Activated naive CD4-positive, alpha-beta T cell treated with anti-CD3 and anti-CD28 coated beads for 36 hours (primary cell): ENCODE measurements at places on chromosomes 16 and 17.

DNA sequence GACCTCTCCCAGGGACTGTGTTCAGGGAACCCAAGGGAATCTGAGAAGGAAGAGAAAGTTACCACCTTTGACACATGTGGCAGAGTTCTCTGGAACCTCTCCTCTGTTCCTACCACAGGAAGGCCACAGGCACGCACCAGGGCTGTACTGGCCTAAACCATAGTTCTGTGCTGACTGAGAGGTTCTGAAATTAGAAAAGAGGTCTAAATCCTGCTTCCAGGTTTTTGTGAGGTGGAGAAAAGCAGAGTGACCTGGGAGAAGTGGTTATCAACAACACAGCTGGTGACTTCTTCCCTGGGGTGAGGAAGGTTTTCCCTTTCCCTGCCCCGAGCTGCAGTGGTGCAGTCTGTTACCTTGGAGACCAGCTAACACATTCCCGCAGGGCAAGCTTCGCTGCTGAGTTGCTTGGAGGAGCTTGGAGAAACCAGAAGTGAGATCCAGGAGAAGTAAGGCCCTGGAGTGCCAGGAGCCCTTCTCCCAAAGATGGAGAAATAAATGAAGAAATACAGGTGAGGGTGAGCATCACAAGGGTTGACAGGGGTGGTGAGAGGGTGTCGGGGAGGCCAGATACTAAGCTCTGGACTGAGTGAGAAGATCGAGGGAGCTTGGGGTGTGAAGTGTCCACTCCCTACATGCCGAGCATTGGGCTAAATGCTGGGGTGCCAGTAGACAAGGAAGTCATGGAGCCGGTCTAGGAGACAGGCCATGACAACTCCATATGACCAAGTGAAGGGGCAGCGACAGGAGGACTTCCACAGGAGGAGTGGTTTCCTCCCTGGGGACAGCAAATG, at the start of gene VWA3A:
Gene VWA3A, plus strand, starts transcription at position 399 of the 791 bp plus-strand sequence. Its CDS starts 97 bp downstream, at position 496.
- no peaks in the 10 kb centered on the region for H3K4me1 ChIP-seq
- no peak within 1 kb of the TSS for H3K4me3 ChIP-seq
- H3K27ac ChIP-seq = no peak within 1 kb of the TSS
- peaks cover 2% of the 10 kb centered on the region for H3K27me3 ChIP-seq

GRCh38 chr16:85754413-85754812, 3.5 kb upstream of the C16orf74 start:
- peaks cover 20% of the 10 kb centered on the region for H3K4me1 ChIP-seq
- H3K4me3 ChIP-seq = no peak overlapping the region
- H3K27me3 ChIP-seq = peaks cover 30% of the 10 kb centered on the region
- H3K36me3 ChIP-seq = no peaks in the 10 kb centered on the region
- no peak overlapping the region for H3K27ac ChIP-seq
- no peak for DNase-seq

DNA sequence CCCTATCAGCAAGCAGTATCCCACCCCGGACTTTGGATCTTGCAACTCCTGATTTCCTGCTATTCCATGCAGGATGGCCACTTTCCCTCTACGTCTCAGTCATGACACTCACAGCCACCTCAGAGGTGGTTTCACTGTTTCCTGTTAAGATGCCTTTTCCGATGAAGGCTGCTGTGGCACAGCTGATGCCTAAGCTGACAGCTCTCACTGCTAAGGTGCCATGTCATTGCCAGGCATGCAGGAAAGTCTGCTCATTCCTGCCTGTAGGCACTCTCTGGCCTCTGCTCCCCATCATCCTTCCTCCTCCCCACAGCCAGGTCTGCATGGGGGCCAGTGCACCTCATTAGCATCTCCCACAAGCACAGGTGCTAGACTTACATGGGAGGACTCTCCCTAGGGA, 173.0 kb downstream of the CBLN1 start:
- no peak for DNase-seq
- H3K27me3 ChIP-seq = no peaks in the 10 kb centered on the region
- H3K4me1 ChIP-seq = no peaks in the 10 kb centered on the region
- no peak overlapping the region for H3K4me3 ChIP-seq
- H3K36me3 ChIP-seq = no peaks in the 10 kb centered on the region

DNA sequence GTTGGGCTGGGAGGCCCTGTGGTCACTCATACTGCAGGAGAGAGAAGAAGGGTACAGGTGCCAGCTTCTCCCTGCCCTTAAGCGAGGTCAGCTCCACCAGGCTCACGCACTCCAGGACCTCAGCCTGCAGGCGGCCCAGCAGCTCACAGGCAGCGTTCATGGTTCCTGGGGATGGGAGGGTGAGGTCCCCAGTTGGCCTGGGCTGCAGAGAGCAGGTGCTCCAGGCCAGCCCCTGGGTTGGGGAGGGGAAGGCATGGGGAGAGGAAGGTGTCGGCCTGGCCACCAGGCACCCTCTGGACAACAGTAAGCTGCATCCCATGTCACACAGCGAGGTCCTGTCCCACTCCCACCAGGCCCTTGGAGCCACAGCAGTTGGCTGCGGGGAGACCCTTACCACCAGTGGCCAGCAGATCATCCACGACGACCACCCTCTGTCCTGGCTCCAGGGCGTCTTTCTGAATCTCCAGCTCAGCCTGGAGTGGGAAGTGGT, 2.0 kb downstream of the APRT start:
- H3K4me3 ChIP-seq = peak overlapping the region; percentile 97
- peaks cover 44% of the 10 kb centered on the region for H3K36me3 ChIP-seq
- DNase-seq = no peak

DNA sequence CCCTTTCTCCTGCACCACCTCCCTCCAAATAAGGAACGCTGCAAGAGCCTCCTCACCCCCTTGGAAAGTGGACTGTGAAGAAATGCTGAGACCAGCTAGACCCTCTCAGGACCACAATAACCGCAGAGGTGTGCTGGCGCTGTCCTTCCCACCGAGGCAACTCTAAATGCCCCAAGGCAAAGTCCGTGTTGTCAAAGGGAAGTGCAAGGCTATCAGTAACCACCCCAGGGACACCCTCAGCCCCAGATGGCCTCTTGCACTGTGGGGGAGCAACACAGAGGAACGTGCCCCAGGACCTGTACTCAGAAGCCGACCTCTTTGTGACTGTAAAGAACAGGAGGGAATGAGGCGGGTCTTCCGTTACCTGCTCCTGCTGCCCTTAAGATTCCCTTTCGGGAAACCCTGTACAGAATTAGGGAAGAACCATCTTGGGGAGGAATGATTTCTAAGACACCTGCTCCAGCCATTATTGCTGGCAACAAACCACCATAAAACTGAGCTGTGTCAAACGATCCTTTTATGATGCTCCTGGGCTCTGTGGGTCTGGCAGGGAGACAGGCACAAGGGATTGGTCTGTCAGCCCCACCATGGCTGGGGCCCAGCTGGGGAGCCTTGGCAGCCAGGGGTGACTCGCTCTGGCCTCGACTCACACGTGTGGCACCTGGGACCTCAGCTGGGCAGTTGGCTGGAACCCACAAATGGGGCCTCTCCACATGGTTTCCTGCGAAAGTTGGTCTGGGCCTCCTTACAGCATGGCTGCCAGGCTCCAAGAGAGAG, 14.6 kb upstream of the MED9 start:
- H3K36me3 ChIP-seq = no peaks in the 10 kb centered on the region
- no peak overlapping the region for H3K4me3 ChIP-seq
- no peaks in the 10 kb centered on the region for H3K4me1 ChIP-seq
- no peak for DNase-seq
- no peak overlapping the region for H3K27ac ChIP-seq
- no peaks in the 10 kb centered on the region for H3K27me3 ChIP-seq

DNA sequence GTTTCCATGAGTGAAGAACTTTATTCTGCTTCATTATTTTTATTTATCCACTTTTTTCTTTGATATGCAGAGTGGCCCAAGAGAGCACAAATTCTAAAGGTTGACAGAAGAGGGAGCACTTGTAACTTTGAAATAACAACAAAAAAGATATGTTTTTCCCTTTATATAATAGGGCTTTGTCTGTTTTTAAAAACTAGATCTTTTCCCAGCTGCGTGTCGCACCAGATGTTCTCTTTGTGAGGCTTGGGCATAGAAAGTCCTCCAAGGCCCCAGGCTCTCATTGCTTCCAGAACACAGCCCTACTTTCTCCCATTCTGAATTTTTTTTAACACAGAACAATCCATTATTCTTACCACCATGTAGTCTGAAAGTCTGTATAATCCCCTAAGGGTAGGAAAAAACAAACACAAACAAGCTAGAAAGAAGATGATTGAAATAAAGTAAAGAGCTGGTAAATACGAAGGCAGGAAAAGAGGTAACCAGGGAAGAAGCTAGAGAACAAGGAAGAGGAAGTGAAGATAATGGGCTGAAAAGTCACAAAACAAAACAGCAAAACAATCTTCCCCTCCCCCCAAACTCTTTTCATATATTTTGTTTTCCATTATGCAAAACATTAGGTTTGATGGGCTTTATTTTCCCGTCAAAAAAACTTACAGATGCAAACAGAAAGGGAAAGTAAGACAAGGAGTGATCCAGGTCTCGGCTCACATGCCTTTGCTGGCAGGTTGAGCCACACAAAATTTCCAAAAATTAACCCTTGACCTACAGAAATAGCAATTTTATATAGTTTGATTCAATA, 160.4 kb downstream of the ABCA8 start:
- no peak for DNase-seq
- no peak overlapping the region for H3K4me3 ChIP-seq
- peaks cover 7% of the 10 kb centered on the region for H3K4me1 ChIP-seq

DNA sequence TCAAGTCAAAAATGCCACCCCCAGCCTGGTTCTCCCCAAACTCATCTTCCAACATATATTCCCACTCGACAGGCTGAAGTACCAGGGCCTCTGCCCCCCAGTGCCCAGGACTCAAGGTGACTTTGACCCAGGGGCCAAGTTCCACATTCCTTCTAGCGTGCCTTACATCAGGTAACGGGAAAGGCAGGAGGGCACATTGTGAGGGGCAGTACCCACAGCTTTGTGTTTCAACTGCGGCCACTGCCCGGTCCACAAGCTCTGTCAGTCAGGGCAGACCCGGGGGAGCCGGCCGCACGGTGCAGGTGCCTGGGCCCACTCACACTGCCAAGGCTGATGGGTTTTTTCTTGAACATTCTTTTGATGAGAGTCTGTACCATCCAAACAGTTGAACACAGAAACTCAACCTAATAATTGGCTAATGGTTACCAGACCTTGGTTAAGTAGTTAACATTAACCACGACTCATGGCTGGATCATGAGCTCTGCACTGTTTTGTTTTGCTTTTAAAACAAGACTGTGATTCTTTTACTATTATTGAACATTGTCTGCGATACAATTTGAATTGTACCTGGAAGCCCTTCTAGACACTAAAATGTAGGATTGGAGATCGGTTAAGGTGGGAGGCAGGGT, 17.6 kb downstream of the ACE start:
- no peaks in the 10 kb centered on the region for H3K4me1 ChIP-seq
- H3K36me3 ChIP-seq = no peaks in the 10 kb centered on the region
- no peaks in the 10 kb centered on the region for H3K27me3 ChIP-seq
- no peak overlapping the region for H3K4me3 ChIP-seq

DNA sequence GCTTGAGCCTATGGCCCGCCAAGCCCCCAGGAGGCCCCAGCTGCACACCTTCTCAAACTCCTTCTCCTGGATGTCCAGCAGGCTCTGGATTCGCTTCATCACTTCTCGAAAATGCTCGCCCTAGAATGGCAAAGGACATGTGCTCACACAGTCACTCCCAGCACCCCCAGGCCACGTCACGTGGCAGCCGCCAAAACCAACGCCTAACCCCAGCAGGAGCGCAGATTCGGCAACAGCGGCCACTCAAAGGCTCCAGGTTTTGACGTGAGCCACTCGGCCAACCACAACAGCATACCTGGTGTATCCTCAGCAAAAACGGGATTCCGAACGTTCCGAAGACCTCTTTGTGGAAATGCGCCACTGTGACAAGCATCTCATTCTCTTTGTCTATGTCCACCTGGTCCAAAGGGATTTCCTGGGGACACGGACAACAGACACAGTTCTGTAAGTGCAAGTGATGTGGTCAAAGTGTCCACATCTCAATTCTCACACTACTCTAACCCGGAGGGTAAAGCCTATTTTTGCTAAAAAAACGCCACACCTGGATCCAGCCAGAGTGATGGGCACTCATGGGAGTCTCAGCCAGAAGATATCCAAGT, 12.7 kb downstream of the LITAFD start:
- H3K4me1 ChIP-seq = peaks cover 2% of the 10 kb centered on the region
- H3K36me3 ChIP-seq = peaks cover 52% of the 10 kb centered on the region
- no peak overlapping the region for H3K4me3 ChIP-seq
- no peaks in the 10 kb centered on the region for H3K27me3 ChIP-seq
